ENCODE measurements at places on chromosomes 1 and 21. TPM values are rescaled to one million over a fixed set of nuclear protein-coding genes. Genes with fewer than 3 reads are reported as not detected.

MIXL1 gene
- total RNA-seq, result not detected

DNA sequence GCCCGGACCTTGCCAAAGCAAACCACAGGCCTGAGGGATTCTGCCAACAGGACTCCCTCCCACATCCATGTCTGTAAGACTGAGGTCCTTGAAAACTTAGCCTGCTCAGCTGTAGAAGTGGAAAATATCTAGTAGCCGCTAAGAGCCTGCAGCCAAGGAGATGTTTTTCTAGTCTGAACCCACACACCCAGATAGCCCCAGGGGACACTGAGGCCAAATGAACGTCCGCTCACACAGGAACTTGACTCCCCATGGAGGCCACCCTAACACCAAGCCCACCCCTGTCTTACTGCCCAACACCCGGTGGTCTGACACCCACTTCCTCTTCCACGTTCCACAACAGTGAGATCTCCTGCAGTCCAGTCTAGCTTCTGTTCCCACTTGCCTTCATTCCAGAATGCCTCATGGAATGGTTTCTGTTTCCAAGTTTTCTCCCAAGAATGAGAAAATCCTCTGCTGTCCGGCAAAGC is 174.8 kb downstream of the PLPP3 start:
- no peak for DNase-seq

- DNase-seq, result no peak
These were observed 45.7 kb downstream of the RAP1GAP start for GRCh38 chr1:21623410-21623961.

GRCh38 chr1:221336126-221336525 is 405.8 kb downstream of the DUSP10 start:
- DNase-seq, result no peak

- peak; percentile 19 for DNase-seq
These were observed 104.0 kb upstream of the RUNX3 start for GRCh38 chr1:25033828-25034705.

DNA sequence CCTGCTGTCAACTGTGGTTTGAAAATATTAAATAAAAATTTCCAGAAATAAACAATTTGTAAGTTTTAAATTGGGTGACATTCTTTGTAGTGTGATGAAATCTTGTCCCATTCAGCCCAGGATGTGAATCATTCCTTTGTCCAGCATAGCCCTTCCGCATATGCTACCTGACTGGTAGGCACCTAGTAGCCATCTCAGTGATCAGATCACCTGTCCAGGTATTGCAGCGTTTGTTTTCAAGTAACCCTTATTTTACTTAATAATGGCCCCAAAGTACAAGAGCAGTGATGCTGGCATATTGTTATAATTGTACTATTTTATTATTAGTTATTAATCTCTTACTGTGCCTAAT is 351.6 kb upstream of the B3GALT2 start:
- no peak for DNase-seq

DMRTA2 gene
- total RNA-seq, result not detected

DNA sequence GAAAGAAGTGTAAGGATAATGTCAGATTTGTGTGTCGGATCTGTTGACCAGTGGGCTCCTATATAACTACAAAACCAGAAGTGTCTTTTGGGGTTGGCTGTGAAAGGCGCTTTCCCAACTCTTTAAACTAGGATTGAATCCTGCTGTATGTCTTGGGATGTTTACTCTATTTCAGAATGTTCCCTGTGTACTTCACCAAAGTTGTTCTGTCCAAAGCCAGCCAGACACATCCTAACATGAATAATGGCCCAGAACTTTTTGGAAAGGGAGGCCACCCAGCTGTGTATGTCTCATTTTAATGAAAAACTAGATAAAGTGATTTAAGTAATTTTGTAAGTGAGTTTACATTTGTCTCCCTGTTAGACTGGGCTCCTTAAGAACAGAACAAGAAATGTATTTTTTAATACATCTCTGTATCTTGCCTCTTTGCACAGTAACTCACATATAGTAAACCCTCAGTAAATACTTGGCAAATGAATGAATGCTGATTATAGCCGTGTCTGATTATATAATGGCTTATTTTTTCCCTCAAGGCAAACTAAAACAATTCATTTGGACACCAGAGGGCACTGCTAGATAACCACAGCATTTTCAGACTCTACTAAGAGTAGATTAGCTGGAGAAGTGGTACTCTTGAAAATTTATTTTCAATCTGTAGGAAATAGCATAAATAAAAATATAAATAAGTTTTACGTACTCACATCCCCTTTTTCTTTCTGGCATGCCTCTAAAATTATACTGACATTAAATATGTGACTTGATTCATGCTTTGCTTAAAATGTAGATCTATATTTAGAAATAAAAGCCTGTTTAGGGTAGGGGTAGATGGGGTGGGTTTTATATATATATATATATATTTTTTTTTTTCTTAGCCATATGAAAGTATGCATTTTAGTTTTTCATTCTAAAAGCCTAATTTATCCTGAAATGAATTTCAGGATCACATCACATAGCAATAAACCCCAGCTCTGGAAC is 23.8 kb downstream of the TSEN15 start:
- DNase-seq, result no peak

DNA sequence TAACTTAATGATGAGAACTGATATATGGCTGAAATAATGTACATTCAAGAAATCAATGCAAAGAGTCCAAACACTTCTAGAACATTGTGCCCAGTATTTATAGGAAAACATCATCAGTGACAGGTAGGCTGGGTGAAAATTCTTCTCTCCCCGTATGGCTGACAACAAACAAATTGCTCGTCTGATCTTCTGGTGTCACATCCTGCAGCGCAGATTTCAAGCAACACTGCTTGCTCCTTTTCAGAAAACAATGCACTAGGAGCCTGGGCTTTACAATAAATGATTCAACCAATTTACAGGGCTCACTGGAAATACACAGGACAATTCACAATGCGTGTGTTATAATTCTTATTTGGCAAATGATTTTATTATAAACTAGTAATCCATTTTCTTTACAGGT is 185.3 kb downstream of the RERE start:
- no peak for DNase-seq

DNA sequence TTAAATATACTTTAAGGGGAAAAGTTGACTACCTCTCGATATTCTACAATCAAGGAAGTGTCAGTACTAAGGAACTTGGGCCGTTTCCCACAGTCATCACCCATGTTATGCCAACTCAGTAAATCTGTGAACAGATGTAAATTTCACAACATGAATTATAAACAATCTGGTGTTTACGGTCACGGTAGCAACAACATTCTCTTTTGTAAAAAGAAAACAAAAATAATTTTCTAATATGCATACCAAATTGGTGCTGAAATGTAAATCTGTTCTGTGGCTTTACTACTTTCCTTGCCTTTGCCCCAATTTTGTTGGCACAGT is 1.2 kb downstream of the SH3GLB1 start:
- no peak for DNase-seq

GJA5 gene
- total RNA-seq, result not detected

DNA sequence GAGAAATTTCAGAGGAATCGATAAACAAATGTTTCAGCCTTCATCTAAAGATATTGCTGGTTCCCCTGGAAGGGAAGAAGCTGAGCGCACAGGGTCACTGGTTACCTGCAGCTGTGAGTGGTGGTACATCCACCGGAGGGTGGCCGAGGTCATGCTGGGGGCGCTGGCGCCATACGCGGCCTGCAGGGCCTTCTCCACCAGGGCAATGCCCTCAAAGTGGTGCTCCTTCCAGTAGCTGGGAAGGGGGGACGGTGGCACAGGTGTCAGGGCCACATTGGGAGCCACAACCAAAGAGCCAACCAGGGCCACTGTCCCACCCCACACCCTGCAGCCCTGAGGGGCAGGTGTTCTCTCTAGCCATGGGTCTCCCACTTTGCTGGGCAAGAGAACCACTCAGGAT is 4.7 kb downstream of the AKR7A3 start:
- no peak for DNase-seq

EPHA2 gene
- total RNA-seq, result not detected

SLAMF9 gene
- total RNA-seq, result not detected

GRCh38 chr21:36784947-36785346 is 86.0 kb downstream of the SIM2 start:
- DNase-seq, result no peak

DNA sequence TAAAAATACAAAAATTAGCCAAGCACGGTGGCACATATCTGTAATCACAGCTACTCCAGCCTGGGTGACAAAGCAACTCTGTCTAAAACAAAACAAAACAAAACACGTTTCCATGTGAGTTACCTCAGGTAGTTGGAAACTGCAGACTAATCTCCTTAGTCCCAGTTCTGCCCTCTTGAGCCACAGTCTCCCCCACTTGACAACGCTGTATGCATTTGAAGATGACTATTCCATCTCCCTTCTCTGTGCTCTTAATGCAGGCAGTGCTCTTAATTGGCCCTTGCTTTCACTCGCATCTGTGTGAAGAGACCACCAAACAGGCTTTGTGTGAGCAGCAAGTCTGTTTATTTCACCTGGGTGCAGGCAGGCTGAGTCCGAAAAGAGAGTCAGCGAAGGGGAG is 19.6 kb upstream of the DHCR24 start:
- DNase-seq, result no peak

DNA sequence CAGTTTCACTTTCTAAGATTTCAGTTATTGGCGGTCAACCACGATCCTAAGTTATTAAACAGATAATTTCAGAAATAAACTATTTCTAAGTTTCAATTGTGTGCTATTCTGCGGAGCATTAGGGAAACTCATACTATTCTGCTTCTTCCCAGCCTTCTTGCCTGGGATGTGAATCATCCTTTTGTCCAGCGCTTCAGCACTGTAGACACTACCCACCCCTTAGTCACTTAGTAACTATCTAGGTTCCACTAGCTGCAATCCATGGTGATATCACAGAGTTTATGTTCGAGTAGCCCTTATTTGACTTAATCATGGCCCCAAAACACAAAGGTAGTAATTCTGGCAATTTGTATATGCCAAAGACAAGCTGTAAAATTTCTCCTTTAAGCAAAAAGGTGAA is 279.9 kb upstream of the ADAMTS5 start:
- no peak for DNase-seq

DNA sequence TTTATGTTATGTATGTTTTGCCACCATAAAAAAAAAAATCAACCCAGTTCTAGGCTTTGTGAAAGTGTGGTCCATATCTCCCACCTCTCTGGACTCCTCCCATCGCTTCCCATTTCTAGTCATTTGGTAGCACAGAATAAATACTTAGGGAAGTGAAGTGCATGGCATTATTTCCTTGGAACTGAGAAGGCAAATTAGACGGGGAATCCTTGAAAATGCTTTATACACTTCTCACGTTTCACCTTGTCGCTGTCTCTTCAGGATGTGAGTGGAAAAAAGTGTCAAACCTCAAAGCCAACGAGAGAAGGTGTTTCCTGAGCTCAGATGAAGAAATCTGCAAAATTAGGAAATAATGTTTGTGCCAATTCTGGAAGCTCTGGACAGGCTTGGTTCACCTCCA is 209.9 kb downstream of the ATG4C start:
- no peak for DNase-seq

DNA sequence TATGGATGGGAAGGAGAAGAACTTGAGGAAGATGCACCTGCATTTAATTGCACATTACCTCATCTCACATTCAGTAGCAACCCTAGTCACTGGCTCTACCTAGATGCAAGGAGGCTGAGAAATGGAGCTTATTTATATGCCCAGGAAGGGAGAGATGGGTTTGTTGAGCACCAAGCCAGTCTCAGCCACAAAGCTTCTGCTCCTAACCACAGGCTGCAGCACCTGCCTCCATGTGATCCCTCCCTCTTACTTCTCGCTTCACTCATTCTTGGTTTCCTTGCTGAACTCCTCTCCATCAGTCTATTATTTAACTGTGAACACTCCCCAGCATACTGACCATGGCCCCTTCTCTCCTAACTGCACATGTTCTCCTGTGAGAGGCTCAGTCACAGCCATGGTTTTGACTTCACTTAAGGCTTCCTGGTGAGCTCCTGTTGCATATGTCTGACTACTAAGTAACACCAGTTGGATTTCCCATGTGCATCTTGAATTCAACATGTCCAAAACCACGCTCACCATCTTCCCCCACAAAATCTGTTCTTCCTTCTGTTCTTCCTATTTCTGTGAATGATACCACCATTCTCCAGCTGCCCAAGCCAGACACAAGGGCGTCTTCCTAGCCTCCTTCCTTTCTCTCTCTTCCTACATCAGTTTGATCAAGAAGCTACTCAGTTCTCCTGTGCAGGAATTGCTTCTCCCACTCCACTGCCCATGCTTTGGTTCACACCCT is 139.8 kb downstream of the AK5 start:
- DNase-seq, result no peak

WNT2B gene
- 0.13 TPM for total RNA-seq

DNA sequence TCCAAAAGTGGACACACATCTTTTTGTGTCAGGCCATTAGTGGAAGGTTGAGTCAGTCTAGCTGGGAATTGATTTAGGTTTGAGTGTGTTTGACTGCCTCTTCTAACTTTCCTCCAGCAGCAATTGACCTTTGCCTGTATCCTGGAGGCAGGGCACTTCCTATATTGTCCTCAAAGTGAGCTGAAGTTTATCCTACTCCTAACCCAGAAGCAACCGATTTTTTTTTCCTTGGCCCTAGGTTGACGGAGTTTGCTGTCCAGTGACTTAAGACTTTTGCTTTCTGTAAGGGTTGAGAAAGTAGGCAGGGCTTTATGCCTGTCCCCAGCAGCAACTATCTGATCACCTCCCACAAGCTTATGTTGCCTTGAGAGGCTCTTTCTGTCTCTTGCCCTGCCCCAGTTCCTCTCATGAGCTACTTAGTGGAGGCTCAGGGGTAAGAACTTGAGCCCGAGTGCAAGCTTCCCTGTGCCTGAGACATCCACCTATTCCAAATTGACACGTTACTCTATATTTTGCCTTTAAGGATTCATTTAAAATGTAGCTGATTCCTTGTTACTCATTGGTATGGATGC is 30.9 kb downstream of the SLC35F3 start:
- no peak for DNase-seq

- DNase-seq, result no peak
These were observed 37.1 kb upstream of the CSF1 start for GRCh38 chr1:109873278-109874175.

MXRA8 gene
- total RNA-seq, result 0.26 TPM

DNA sequence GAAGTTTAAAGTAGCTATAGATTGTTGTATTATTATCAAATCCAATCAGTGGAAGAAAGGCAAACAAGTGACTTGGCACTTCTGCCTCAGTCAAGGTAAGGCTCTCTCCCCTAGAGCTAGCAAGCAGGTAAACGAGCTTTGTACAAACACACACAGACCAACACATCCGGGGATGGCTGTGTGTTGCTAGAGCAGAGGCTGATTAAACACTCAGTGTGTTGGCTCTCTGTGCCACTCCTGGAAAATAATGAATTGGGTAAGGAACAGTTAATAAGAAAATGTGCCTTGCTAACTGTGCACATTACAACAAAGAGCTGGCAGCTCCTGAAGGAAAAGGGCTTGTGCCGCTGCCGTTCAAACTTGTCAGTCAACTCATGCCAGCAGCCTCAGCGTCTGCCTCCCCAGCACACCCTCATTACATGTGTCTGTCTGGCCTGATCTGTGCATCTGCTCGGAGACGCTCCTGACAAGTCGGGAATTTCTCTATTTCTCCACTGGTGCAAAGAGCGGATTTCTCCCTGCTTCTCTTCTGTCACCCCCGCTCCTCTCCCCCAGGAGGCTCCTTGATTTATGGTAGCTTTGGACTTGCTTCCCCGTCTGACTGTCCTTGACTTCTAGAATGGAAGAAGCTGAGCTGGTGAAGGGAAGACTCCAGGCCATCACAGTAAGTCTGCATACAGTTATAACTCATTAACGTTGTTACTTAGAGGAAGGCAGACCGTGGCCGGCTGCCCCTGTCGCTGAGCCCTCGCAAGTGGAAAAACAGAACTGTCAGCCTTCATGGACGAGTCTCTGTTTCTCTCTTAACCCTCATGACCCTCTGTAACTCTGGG is at the start of gene PALMD:
Gene PALMD (plus strand): TSS at position 415 of the 833 bp plus-strand sequence. CDS start 205 bp downstream, at position 620.
- DNase-seq, result no peak

GRCh38 chr21:39633770-39634181 is 21.0 kb downstream of the B3GALT5 start:
- DNase-seq, result no peak

GRCh38 chr1:115978292-115978941 is 2.1 kb downstream of the SLC22A15 start:
- no peak for DNase-seq
